ENCODE measurements at places on chromosomes 7 and 10.

- no peak for DNase-seq
These were observed 37.9 kb upstream of the CNPY1 start for GRCh38 chr7:155584261-155584660.

DNA sequence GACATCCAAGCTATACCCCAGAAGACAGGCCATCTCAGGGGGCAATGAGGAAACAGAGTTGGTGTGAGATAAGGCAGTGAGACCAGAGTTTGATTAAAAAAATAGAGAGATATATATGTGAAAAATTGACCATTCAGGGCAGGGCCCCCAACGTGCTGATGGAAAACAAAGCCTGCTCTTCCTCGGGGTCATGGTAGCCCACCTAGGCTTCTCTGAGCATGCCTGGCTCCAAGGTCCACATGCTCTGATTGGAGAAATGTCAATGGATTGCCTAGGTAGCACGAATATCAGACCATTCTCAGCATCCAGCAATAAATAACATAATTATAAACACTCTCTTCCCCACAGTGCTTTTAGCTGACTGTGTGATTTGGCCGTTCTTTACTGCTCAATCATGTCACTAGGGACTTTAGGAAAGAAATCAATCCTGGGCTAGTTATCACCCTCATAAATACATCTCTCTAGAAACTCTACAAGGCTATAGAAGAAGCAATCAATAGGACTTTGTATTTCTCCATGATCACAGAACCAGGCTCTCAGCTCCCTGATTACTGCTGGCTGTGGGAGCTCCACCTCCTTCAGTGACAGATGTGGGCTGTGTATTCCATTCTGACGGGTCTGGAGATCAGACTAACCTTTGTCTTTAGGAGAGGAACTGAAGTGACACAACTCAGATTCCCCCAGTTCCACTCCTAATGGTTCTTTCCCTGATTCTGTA lies 766.4 kb downstream of the GRID1 start:
- no peak for DNase-seq

- no peak for DNase-seq
These were observed 29.7 kb downstream of the TMEM130 start for GRCh38 chr7:98840096-98840495.

- no peak for DNase-seq
These were observed 145.4 kb downstream of the PTPRN2 start for GRCh38 chr7:158442260-158442659.

- no peak for DNase-seq
These were observed 6.8 kb downstream of the RSBN1L start for GRCh38 chr7:77702968-77703472.

DNA sequence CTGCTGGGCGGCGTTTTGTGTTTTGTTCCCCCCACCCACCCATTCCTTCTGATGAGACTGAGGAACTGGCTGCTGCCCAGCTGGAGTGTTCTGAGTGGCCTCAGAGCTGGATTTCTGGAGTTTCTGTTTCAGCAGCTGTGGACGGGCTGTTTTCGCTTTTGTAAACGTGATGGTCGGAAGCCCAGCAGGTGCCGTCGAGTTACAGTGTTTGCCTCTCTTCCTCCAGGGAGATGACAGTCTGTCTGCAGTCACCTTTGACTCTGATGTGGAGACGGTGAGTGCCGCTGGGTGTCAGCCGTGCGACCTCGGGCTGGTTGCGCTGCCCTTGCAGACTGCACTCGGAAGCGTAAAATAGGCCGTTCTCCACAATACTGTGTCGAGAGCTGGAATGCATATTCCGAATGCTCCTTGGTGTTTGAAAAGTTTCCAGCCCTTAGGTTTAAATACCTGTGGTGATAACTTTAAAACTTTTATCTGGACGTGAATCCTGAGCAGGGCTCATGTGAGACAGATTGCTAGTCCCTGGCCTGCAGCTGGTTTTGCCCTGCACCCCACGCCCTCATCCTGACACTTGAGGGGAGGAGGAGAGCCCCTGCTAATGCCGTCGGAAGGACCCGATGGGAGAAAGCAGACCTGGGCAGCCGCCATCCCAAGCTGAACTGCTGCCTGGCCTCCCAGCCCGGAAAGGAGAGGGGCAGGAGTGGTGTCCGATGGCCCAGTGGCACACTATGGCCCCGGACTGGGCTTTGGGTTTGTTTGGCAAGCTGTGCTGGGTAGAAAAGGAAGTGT lies 8.3 kb downstream of the IQCE start:
- no peak for DNase-seq

GRCh38 chr10:131591936-131592335 lies 280.4 kb upstream of the TCERG1L start:
- no peak for DNase-seq

DNA sequence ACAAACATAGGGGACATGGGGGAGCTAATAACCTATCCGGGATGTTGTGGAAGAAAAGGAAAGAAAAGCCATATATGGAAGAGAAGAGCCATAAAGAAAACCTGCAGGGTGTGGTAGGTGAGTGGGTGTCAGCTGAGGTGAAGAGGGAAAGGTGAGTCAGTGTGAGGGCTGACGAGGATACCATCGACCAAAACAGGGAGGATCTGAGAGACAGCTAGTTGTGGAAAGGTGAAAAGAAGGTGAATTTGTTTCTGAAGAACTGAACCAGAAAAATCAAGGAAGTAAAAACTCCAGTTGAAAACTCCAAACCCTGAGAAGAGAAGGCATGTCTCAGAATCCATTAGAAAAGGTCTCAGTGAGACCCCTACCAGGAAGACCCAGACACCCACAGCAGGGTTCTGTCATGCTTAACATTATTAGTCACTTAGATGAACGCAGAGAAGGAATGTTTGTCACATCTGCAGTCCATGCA lies 4.1 kb downstream of the BLNK start:
- DNase-seq, result no peak

GRCh38 chr7:48035967-48036478 lies 680 bp downstream of the C7orf57 start:
- no peak for DNase-seq

- no peak for DNase-seq
These were observed 24.7 kb upstream of the SEM1 start for GRCh38 chr7:96734343-96734742.

DNA sequence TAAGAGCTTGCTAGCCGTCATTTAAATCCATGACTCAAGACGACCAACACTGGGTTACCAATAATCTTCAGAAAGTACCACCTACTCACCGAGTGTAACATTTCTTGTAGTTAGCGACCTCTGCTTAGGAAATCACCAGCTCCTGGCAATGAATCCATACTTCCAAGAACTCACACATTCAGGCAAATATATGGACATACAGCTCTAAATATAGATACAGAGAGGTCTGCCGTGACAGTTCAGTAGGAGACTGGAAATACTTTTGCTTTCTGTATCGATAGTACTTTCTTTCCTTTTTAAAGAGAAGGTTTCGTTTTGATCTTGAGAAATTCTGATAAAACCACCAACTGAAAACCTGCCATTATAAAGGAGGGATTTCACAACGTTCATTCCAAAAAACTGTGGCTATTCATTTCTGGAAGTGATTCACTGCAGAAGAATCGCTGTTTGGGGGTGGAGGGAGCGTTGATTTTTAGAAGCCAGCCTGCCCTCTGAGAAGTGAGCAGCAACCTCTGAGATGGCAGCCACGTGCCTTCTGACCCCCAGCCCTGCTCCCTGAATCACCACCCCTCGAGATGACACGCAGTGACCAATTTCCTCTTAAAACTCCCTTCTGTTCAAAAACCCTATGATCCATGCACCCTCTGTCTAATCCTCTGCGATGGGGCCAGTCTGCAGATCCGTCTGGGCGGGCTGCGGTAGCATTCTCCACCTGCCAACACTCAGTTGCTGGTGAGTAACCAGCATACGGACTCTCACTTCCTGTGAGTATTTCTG lies 179.0 kb upstream of the KLF14 start:
- peak; percentile 47 for DNase-seq

DNA sequence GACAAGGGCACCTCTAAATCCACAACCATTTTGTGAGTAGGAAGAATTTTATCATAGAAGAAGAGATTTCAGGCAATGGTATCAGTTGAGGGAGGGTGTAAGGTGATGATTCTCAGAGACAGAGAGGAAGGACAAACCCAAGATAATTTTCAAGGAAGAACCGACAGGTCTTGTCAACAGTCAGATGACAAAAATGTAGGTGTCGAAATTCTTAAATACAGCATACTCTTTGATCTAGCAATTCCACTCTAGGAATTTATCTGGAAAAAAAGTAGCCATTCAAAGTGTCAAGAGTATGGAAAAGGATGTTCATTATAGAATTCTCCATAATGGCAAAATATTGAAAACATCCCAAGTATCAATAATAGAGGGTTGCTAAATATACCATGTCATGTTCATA lies 14.2 kb upstream of the PDLIM1 start:
- no peak for DNase-seq

GRCh38 chr7:67422601-67423000 lies 426.0 kb downstream of the TYW1 start:
- DNase-seq, result no peak

DNA sequence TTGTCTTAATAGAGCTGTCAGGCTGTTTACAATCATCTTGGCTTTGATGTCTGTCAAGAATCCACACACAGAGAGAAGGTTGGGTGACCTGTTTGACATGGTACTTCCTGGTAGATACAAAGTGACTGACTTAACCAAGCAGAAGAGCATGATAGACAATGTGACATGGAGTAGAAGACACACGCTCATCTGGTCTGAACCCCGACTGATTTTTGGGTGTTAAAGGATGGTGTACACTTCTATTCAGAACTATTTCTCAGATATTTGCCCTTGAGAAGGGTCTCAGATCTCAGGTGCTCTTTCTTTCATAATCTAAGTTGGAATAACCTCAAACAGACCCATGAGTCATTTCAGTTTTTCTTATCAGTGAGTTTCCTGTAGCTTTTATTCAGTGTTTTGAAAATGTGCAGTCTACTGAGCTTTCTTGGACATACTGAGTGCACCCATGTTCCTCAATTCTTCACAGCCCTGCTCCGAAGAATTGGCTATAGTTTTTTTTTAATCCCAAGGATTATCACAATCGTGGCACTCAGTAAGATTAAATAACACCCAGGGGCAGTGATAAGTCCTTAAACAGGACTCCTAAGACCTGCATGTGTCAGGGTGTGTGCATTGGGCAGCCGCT lies 46.4 kb upstream of the NXPH1 start:
- no peak for DNase-seq

- no peak for DNase-seq
These were observed 59.3 kb upstream of the BMPER start for GRCh38 chr7:33845991-33846509.

DNA sequence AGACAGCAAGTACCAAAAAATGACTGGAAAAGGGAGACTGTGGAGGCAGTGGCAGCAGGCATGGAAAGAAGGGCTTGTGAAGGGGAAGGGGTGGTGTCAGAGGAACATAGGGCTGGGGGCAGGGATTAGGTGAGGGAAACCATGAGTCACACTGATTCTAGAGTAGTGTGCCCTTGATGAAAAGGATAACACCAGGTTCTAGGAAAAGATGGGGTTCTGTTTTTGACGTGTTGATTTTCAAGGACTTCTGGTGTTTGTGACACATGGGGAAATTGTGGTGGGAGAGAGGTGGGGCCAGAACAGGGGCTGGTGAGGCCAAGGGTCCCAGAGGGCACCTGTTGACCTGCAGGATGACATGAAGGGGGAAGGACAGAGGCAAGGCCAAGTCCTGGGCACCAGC lies 57.1 kb downstream of the FIGNL1 start:
- DNase-seq, result no peak

DNA sequence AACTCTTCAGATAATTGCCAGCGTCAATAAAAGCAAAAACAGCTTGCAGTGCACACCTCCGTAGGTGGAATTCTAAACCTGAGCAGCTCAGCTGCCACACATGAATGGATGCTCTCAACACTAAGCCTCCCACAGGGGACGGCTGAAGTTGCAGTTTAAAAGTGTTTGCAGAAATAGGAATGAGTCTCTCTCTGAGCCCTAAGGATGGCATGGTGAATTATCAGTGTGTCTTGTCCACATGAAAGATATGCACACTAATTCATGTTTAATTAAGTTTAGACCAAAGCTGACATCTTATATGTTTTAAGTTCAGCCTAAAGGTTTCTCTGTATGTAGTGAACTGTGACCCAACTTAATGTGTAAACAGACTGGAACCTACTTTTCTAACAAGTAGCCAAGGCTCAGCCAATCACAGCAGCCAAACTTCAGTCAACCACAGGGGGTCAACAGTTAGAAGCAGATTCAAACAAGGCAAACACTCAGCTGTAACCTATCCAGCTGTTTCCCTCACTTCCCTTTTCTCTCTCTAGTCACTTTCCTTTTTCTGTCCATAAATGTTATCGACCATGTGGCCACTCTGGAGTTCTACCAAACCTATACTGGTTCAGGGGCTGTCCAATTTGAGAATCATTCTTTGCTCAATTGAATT lies 38.1 kb downstream of the CTTNBP2 start:
- no peak for DNase-seq

DNA sequence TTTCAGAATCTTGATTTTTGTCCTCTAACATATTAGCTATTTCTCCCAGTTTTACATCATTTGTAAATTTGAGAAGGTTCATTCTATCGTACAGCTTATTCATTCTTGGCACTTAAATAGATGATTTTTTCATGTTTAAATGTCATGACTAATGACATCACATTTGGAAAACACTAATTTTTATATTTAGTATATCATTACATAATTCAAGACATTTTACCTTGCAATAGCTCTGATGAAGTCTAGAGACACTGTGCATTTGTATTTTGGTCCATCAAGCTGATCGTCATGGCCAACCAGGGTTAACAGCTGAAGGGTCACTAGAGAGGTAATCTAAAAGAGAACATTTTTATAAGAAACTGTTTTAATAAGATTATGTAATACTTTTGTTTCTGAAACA lies 71.3 kb downstream of the ORC5 start:
- DNase-seq, result no peak

GRCh38 chr7:67663644-67664043 lies 667.0 kb downstream of the TYW1 start:
- DNase-seq, result no peak

GRCh38 chr10:68348265-68348741 lies 15.6 kb upstream of the PBLD start:
- DNase-seq, result peak; percentile 3

DNA sequence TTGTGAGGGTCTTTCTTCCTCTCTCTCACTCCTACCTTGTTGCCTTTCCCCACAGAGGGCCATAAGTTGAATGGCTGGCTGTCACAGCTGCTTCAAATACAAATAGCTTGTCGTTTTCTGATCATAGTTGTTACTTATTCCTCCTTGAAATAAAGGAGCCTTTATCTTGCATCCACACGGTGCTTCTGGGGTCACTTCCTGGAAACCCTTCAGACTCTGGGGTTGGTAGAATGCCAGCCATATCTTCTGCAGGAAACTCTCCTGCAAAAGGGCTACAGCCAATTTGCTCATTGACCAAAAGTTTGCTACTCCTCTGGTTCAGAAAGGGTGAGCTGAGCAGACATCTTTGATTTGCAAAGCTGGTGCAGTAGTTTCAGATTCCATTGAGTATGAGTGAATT lies 70.4 kb downstream of the FAM185A start:
- DNase-seq, result no peak

- DNase-seq, result no peak
These were observed 59.7 kb downstream of the ZNF467 start for GRCh38 chr7:149713731-149714068.

DNA sequence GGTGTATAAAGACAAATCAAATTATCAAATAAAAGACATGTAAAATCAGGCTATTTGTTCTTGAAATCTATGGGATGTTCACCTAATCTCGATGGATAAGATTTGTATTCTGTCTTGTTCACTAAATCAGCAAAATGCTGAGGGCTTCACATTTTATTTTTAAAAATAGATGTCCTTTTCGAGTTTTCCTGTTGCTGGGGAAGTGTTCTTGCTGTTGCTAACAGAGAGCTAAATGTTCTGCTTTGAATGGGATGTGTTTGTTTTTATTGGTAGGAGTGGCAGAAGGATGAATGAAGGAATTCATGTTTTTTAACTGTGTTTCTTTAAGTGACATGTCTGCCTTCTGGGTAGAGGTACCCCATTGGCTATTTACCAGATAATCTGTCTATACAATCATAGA lies 7.3 kb upstream of the SNX13 start:
- no peak for DNase-seq

Measured in activated naive CD4-positive, alpha-beta T cell (primary cell).